ENCODE measurements at places on chromosomes 1 and 21. TPM values are rescaled to one million over a fixed set of nuclear protein-coding genes. Genes with fewer than 3 reads are reported as not detected.
A peak's percentile ranks its signal among the peaks of the same experiment; 100 is the strongest.

GRCh38 chr1:8687538-8687937 lies 129.9 kb downstream of the RERE start:
- H3K27ac ChIP-seq = no peak overlapping the region
- no peak for DNase-seq
- no peak overlapping the region for H3K4me3 ChIP-seq
- no peaks in the 10 kb centered on the region for H3K36me3 ChIP-seq
- H3K27me3 ChIP-seq = no peaks in the 10 kb centered on the region

DNA sequence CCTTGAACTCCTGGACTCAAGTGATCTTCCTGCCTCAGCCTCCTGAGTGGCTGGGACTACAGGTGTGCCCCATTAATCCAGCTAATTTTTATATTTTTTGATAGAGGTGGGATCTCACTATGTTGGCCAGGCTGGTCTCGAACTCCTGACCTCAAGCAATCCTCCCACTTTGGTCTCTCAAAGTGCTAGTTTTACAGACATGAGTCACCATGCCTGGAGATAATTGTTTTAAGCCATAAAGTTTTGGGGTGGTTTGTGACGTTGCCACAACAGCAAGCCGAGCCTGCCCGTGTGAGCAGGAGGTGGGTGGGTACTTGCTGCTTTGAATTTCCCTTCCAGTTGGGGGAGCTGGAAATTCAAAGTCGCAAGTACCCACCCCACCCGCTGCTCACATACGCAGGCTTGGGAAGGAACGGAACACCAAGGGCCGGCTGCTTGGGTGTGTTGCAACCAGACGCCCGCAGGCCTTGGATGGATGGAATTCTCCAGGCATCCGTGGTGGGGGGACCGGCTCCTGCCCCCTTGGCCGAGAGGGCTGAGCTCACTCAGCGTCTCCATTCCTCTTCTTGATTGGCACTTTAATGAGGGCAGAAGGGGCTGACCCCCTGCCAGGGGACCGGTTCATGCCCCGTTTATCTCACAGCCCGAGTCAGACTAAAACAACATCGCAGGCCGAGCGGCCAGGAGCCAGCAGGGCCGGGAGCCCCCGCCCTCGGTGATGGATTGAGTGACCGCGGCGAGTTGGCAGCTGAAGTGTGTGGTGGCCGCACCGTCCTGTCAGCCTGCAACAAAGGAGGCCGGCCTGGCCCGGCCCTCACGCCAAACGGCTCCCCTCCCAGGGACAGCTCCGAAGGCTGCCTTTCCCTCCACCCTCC lies 78.1 kb downstream of the DHRS3 start:
- H3K4me3 ChIP-seq = peak overlapping the region; percentile 33
- peaks cover 27% of the 10 kb centered on the region for H3K4me1 ChIP-seq
- peak; percentile 97 for DNase-seq

- peaks cover 3% of the 10 kb centered on the region for H3K36me3 ChIP-seq
- no peaks in the 10 kb centered on the region for H3K27me3 ChIP-seq
- peaks cover 46% of the 10 kb centered on the region for H3K4me1 ChIP-seq
- H3K27ac ChIP-seq = peak overlapping the region; percentile 6
- no peak for DNase-seq
Observed at GRCh38 chr1:61151565-61151964, 69.2 kb downstream of the NFIA start.

GRCh38 chr21:41840880-41841279 lies 38.3 kb downstream of the PRDM15 start:
- DNase-seq = no peak
- H3K27me3 ChIP-seq = no peaks in the 10 kb centered on the region
- H3K4me3 ChIP-seq = no peak overlapping the region
- peaks cover 26% of the 10 kb centered on the region for H3K36me3 ChIP-seq

DNA sequence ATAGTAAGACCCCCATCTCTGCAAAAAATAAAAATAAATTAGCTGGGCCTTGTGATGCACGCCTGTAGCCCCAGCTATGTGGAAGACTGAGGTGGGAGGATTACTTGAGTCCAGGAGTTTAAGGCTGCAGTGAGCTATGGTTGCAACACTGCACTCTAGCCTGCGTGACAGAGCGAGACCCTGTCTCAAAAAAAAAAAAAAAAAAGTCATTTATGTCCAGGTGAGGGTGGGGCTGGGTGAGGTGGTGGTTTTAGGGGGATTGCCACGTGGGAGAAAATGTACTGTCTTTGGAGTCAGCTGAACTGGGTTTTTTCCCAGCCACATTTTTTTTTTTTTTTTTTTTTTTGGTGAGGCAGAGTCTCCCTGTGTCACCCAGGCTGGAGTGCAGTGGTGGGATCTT lies 6.7 kb downstream of the PIK3CD start:
- no peak overlapping the region for H3K27ac ChIP-seq
- DNase-seq = no peak
- peaks cover 5% of the 10 kb centered on the region for H3K27me3 ChIP-seq
- H3K4me3 ChIP-seq = no peak overlapping the region
- no peaks in the 10 kb centered on the region for H3K36me3 ChIP-seq
- peaks cover 5% of the 10 kb centered on the region for H3K4me1 ChIP-seq

- no peak overlapping the region for H3K4me3 ChIP-seq
- H3K27me3 ChIP-seq = no peaks in the 10 kb centered on the region
- no peak for DNase-seq
- H3K36me3 ChIP-seq = peaks cover 1% of the 10 kb centered on the region
- no peak overlapping the region for H3K27ac ChIP-seq
Observed at GRCh38 chr1:16927711-16928485, 6.2 kb downstream of the CROCC start.

The CELA3A gene
- not detected for total RNA-seq

DNA sequence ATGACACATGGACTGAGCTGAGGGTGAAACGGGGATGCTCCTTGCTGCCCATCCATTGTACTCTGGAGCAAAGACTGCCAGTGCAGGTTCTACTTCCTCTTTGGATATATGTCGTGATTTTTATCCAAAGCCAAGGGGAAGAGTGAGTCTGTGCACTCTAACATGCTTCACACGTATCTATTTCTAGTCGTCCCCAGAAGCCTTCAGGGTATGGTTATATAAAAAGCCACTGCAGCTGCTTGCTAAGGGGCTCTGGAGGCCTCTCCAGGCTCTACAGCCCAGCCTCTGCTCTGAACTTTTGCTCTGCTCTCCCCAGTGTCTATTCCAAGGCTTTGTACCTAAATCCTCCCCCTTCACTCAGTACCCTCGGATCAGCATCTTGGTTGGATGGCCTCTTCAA lies 20.1 kb downstream of the PAFAH2 start:
- H3K27ac ChIP-seq = no peak overlapping the region
- peaks cover 35% of the 10 kb centered on the region for H3K36me3 ChIP-seq
- no peaks in the 10 kb centered on the region for H3K27me3 ChIP-seq
- no peak overlapping the region for H3K4me3 ChIP-seq
- DNase-seq = no peak

The GMEB1 gene
- 10.9 TPM for total RNA-seq

The GUCA2B gene
- not detected for total RNA-seq
